IMR-90 (cell line): ENCODE measurements at places on chromosomes 16 and 17.

- peak; percentile 58 for DNase-seq
These were observed 13.8 kb downstream of the KCTD19 start for GRCh38 chr16:67312719-67313118.

DNA sequence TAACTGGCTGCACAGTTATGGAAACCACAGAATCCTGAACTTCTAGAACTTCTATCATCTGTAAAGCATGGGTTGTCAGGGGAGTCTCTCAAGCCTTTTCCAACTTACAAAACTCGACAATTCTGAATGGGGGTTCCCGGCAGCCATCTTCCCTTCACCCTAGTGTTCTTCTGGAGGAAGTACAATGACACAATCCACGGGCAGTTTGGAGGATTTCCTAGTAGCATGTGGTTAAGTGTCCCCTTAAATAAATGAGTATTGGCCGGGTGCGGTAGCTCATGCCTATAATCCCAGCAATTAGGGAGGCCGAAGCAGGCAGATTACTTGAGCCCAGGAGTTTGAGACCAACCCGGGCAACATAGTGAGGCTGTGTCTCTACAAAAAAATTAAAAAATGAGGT, 2.1 kb downstream of the SLC16A6 start:
- DNase-seq = no peak

DNA sequence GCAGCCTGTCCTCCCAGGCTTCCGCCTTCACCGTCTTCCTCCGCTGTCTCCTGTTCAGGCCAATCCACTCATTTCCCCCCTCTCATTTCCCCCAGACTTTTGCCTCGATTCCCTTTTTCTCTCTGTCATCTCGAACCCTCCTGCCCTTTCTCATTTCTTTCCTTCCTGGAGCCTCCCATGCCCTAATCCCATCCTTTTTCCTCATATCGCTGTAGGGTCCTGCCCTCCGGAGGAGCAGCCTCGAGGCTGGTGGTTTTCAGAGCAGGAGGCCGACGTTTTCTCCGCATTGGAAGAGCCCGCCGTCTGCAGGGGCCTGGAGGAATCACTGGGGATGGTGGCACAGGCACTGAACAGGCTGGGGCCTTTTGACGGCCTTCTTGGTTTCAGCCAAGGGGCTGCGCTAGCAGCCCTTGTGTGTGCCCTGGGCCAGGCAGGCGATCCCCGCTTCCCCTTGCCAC, 597 bp downstream of the OVCA2 start:
- no peak for DNase-seq

GRCh38 chr16:55433030-55433429, 46.0 kb upstream of the MMP2 start:
- no peak for DNase-seq

GRCh38 chr17:18967916-18968315, 16.0 kb downstream of the SLC5A10 start:
- DNase-seq = no peak

DNA sequence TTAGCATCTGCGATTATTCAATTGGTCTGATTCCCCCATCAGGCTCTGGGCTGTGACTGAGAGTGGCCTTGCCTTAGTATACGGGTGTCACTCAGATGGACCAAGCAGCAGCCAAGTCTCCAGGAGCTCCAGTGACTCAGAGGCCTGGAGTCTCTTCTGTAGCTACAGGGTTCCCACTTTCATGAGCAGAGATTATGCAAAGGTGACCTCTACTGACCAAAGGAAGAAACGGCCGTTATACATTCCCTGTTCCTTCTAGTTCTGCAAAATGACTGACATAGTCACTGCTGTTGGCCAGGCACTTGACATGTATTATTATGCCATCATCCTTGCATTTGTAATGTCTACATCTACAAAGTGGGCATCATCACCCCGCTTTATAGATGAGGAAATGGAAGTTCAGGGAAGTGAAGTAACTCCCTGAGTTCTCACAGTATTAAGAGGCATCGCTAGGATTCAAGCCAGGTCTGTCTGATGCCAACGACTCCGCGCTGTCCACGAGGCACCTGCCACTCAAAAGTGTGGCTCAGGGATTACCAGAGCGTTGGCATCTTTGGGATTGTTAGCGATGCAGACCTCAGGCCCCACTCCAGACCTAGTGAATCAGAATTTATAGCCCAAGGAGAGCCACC, 23.3 kb downstream of the SLC38A7 start:
- peak; percentile 91 for DNase-seq

DNA sequence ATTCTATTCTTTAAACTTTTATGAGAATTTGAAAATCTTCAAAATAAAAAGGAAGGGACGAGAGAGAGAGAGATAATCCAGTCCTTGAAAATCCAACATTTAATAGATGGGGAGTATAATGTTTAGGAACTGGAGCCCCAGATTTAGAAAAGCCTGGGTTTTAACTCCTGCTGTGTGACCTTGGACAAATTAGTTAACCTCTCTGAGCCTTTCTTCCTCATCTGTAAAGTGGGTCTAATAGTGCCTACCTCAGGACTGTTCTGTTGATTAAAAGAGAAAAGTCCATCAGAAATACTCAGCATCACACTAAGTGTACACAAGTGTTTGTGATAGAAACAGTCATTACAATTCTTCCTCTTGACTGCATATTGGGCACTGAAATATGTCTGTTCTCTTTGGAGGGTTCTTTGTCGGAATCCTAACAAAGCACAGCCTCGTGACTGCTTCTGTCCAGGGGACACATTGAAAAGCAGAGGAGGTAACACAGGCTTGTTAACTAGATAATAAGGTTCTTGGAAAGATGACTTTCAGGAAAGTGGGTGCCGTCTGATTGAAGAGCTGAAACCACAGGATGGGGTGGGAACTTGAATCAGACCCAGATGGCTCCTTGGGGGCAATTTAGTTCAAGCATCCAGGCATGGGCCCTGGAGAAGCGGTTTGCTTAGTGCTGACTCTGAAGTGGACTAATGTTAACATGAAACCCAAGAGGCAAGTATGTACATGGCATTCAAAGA, 128.2 kb downstream of the CLEC16A start:
- DNase-seq = no peak

GRCh38 chr17:35433075-35433894, 985 bp upstream of the SLFN12 start:
- peak; percentile 100 for DNase-seq

GRCh38 chr16:80682421-80683070, 121.9 kb downstream of the CDYL2 start:
- DNase-seq = peak; percentile 89

DNA sequence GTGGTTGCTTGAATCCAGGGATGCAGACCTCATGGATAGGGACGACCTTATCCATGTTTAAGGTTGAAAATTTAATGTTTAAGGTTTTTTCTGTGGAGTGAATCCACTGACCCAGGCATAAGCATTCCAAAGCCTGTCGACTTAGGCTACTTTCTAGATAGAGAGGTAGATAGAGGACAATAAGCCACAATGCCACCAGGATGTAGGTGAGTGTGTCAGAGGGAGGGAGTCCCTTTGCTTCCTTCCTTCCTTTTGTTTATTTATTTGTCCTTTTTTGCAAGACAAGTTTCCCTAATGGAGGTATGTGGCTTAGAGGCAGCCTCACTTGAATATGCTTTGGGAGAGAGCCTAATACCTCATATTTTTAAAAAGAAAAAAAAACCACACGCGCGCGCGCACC, 834.2 kb upstream of the SOX9 start:
- no peak for DNase-seq

- no peak for DNase-seq
These were observed 9.3 kb upstream of the KRT17 start for GRCh38 chr17:41633556-41634199.

DNA sequence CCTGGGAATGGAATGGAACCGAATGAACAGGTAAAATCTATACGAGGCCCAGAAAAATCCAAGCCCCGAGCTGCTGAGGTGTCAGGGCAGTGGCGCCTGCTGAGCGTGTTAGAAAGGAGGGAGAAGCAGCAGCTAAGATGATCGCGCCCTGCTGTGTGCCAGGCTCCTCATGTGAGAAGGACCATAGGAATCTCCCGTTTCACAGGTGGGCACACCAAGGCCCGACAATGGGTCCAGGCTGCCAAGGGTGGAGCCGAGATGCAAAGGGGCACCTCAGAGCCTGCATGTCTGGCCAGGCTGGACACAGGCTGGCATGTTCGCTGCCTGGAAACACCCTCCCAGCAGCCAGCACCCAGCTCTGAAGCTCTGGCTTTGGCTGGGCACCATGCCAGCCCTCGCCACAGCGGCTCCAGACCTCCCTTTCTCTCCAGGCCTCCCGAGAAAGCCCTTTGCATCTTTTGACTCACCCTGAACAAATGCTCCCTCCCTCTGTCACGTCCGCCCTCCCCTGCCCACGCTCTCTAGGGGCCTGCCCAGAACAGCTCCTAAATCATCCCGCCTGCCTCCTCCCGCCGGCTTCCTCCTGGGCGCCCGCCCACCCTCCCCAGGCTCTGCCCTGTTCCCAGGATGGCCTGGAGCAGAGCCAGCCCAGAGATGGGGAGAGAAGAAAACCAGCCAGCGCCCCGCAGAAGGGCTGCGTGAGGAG, 217.8 kb upstream of the GSE1 start:
- DNase-seq = peak; percentile 98

DNA sequence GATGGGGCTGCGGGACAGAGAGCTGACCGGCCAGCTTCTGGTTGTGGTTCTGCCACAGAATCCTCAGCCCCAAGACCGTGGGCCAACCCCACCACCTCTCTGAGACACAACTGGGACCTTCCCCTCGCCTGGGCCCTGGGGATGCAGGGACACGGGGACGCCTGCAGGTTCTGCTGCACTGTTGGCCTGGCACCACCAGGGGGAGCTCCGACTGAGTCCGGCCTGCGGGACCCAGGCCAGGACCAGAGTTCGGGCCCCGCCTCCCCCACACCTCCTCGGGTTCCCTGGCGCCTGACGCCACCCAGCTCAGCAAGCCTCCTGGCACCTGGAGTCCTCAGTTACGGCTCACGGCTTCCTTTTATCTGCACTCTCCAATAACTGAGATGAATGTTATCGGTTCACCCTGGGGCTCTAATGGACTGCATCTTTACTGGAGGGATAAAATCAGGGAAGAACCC, 27.3 kb downstream of the TBC1D16 start:
- DNase-seq = peak; percentile 48

DNA sequence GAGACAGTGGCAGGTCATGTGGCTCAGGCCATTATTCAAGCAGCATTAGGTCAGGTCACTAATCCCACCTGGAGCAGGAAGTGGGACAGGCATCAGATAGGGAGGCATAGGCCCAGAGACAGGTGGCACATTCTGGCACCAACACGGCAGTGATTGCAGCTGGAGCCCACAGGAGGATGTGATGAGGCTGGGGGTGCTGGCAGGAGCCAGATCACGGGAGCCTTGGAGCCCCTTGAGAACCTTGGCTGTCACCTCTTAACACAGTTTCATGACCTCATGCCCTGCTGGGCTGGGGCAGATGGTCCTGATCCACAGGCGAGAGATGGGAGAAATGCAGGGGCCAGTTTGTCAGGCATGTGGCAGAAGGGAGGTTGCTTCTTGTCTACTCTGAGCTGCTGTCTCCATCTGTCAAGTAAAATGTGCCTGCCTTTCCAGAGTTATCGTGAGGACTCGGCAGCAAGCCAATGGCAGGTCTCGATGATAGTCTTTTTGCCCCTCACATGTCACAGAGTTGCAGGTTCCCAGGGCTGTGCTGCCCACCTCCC, 109.6 kb downstream of the CLEC16A start:
- no peak for DNase-seq

DNA sequence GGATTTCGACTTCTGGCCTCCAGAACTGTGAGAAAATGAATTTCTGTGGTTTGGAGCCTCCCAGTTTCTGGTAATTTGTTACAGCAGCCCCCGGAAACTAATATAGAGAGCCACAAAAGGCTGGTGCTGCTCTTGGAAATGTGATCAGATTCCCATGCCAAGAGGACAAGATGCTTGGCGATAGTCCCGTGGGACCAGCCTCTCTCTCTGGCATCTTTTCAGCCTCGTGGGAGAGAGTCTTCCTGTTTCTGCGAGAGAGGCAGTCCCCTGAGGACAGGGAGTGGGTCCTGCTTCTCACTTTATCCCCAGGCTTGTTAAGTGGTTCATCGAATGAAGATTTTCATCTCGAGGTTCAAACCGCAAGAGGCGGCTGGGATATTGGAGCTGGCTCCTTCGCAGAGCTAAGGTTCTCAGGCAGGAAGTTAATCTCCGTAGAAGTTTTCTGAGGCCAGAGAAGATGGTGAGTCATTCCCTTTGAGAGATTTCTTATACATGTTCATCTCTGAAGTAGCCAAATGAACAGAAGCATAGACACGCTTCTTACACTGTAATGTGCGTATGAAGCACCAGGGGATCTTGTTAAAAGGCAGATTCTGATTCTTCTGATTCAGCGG, 211.6 kb upstream of the SDK2 start:
- DNase-seq = no peak

DNA sequence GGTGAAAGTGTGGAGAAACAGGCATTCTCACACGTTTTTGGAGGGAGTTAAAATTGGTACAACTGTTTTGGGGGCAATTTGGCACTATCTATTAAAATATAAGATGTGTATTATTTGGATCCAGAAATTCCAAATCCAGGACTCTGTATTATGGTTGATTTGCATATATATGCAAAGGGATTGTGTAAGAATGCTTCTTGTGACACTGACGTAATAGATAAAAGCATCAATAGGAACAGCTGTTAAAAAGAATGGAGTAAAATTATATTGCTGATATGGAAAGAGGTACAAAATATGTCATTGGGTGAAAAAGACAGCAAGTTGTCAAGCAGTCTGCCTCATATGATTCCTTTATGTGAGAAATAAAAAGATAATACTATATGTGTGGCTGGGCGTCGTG, 17.3 kb downstream of the FA2H start:
- no peak for DNase-seq

DNA sequence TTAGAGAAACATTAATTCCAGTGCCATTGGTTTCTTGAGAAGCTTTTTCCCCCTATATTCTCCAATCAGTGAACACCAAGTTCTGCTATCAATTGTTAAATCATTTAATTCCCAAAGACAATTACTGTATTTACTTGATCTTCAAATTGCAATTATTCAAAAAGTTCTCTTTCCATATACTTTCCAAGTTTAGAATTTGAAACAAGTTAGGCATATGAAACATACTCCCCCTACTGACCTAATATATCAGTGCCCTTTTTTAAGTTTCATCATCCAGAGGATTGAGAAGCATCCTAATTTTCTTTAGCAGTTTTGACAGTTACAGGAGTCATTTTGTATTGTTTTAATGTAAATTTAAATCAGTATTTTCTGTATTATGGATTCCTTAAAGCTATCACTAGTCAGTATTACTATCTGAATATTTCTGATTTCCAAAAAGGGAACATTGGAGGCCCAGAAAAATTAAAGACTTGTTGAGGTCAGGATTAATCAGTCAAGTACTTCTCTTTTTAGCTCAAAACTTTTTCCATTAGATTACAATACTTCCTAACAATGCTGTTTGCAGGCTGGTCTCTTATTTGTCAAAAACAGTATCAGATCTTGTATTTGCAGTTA, 16.3 kb downstream of the MEIOC start:
- peak; percentile 34 for DNase-seq

DNA sequence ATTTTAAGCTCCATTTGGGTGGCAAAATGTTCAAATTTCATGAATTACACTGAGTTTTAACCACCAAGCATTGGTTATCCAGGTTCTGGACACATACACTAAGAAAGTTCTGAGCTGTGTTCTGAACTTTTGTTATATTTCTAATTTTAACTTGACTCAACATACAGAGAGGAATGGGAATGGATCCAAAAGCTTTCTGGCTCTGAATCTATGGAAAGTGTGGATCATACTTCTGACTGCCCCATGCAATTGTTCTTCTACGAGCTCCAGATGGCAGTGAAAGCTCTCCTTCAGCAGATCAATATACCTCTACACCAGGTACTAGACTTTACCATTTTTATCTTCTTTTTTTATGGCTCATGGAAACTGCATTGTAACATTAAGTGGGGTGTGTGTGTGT, 113.0 kb upstream of the NOG start:
- DNase-seq = no peak
